Neural crest cell (in vitro differentiated cells): ENCODE measurements at places on chromosomes 7 and 10. TPM values are rescaled to one million over a fixed set of nuclear protein-coding genes. Genes with fewer than 3 reads are reported as not detected.

MKX gene
- total RNA-seq, result 0.30 TPM in 1 of 2 replicates, not detected in the other

GRCh38 chr10:18229826-18230225 is 89.6 kb downstream of the CACNB2 start:
- H3K4me1 ChIP-seq, result peaks cover 22% of the 10 kb centered on the region
- peaks cover 24% of the 10 kb centered on the region for H3K27me3 ChIP-seq
- H3K4me3 ChIP-seq, result no peak overlapping the region
- H3K36me3 ChIP-seq, result no peaks in the 10 kb centered on the region
- DNase-seq, result no peak

GRCh38 chr10:103709341-103709920 is 145.9 kb downstream of the SH3PXD2A start:
- H3K4me3 ChIP-seq, result no peak overlapping the region
- peaks cover 22% of the 10 kb centered on the region for H3K4me1 ChIP-seq
- H3K36me3 ChIP-seq, result no peaks in the 10 kb centered on the region
- no peak for DNase-seq
- H3K27ac ChIP-seq, result no peak overlapping the region

DNA sequence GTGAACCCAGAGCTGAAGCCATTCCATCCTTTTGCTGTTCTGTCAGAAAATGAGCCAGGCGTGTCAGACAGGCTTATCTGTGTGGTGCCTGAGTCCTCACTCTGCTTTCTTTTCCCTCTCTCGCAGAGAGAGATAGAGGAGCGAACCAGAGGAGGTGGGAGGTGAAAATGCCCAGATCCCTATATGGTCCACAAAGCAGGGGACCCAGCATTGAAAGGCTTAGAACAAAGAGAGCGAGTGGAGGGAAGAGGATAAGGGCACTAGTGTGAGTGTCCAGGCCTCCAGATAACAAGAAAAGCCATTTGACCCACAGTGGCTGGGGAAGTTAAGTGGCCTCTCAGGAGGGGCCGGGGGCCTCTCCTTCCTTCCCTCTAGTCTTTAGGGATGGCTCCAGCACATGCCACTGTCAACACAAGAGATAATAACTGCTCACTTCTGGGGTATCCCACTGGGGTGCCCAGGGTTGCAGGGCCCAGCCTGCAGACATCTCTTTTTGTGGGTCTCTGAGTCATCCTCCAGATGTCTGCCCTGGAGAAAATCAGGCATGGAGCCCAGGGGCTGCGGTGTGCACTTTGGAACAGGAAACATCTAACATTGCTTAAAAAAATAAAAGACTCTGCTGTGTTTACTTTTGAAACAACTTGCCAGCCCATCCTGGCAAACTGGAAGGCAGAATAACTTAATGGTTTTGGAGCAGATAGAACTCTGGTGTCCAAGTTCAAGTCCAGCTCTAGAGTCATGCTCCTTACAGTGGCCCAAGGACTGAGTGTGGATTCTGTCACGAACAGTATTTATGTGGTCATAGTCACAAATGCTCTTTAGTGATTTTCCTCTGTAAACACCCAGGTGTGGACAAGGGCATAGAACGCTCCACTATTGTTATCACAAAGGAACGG is 189.5 kb downstream of the CXCL12 start:
- DNase-seq, result no peak
- H3K4me3 ChIP-seq, result no peak overlapping the region
- H3K27ac ChIP-seq, result no peak overlapping the region
- H3K36me3 ChIP-seq, result no peaks in the 10 kb centered on the region

DNA sequence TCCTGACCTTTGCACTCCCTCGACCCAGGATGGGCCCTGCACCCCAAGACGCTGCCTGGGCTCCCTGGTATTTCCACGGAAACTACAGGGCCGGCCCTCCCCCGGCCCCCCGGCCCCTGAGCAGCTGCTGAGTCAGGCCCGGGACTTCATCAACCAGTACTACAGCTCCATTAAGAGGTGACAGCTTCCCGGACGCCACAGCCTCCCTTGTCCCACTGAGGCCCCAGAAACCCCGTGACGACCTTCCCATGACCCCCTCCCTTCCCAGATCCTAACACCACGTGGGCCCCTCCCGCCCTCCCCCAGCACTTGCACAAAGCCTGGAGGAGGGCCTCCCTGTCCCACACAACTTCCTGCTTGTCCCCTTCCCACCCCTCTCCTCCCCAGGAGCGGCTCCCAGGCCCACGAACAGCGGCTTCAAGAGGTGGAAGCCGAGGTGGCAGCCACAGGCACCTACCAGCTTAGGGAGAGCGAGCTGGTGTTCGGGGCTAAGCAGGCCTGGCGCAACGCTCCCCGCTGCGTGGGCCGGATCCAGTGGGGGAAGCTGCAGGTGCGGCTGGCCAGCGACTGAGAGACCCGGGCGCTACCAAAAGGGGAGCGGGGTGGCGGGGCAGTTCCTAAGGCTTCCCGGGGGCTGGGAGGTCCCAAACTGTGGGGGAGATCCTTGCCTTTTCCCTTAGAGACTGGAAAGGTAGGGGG is 5.7 kb downstream of the NOS3 start:
- no peak overlapping the region for H3K4me3 ChIP-seq
- H3K27me3 ChIP-seq, result no peaks in the 10 kb centered on the region
- no peak overlapping the region for H3K27ac ChIP-seq
- no peak for DNase-seq

MEOX2 gene
- 1.3 and 1.4 TPM in 2 replicates for total RNA-seq

DNA sequence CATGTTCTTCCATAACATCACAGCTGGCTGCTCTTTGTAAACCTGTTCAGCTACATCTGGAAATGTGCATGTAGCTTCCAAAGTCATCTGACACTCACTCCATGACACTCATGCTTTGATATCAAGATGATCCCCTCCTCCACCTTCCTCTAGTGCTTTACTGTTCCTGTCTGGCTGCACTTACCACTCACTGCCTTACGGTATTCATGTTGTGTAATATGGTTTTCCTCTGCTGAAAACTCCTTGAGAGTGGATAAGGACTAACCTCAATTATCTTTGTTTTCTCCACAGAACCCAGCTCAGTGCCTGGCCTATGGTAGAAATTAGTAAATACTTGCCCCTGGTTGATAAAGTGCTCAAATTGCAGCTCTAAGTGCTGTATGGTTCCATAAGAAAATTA is 483.9 kb downstream of the HTR7 start:
- H3K4me3 ChIP-seq, result no peak overlapping the region
- no peak for DNase-seq
- H3K27ac ChIP-seq, result no peak overlapping the region
- no peaks in the 10 kb centered on the region for H3K36me3 ChIP-seq

DNA sequence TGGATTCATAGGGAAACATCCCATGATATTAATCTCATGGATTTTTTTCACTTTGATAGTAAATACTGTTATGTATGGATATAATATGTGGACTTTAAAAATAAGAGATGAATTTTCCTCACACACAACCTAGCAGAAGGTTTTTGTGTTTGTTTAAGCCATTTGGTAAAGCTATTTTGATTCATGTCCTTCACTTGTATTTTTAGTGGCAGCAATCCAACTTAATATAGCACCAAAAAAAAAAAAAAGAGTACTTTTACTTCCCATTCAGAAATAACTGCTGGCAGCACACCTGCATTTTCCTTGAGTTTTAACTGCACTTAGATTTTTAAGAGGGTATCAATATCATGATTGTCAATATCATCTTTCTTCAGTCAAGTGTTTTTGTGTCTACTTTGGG is 60.0 kb downstream of the MCMBP start:
- H3K27ac ChIP-seq, result no peak overlapping the region
- no peak for DNase-seq
- H3K4me1 ChIP-seq, result peaks cover 4% of the 10 kb centered on the region
- peaks cover 22% of the 10 kb centered on the region for H3K36me3 ChIP-seq

GRCh38 chr7:2116989-2117591 is 115.7 kb downstream of the MAD1L1 start:
- H3K4me1 ChIP-seq, result peaks cover 22% of the 10 kb centered on the region
- no peak for DNase-seq
- H3K4me3 ChIP-seq, result no peak overlapping the region
- H3K27me3 ChIP-seq, result no peaks in the 10 kb centered on the region
- H3K27ac ChIP-seq, result no peak overlapping the region

DNA sequence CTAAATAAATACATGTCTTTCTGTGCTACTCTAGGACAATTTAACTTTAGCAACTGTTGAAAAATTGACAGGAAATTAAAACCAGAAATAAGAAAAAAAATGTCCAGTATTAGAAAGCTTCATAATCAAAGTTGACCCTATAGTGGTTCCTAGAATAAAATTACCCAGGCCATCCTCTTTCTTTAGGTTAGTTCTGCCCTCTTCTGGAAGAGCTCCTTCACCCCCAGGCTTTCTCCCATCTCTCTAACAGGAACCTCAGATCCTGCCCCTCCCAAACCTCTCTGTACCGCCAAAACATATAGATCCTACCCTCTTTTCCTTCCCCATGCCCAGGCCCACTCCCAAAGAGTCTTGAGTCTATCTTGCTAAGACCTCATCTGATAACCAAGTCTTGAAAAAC is 159.4 kb upstream of the CDK1 start:
- H3K4me3 ChIP-seq, result no peak overlapping the region
- no peaks in the 10 kb centered on the region for H3K4me1 ChIP-seq
- DNase-seq, result no peak
- peak overlapping the region; percentile 52 for H3K27ac ChIP-seq

FHIP2A gene
- 14.4 and 17.0 TPM in 2 replicates for total RNA-seq

DNA sequence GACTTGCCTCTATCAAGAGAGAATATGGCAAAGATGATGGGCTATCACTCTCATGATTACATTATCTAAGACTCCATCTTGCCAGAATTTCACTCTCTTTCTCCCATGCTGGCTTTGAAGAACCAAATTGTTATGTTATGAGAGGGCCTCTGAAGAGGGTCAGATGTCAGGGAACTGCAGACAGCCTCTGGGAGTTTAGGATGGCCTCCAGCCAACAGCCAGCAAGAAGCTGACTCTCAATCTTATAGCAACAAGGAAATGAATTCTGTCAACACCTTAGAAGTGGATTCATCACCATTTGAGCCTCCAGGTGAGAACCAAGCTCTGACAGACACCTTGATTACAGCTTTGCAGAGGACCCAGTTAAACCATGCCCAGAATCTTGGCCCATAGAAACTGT is 33.6 kb downstream of the ZNF22 start:
- H3K36me3 ChIP-seq, result no peaks in the 10 kb centered on the region
- H3K27ac ChIP-seq, result no peak overlapping the region
- no peak overlapping the region for H3K4me3 ChIP-seq
- H3K27me3 ChIP-seq, result no peaks in the 10 kb centered on the region

HOXA3 gene
- 10.6 and 11.3 TPM in 2 replicates for total RNA-seq

- no peaks in the 10 kb centered on the region for H3K27me3 ChIP-seq
- peak overlapping the region; percentile 89 for H3K27ac ChIP-seq
- peaks cover 38% of the 10 kb centered on the region for H3K4me1 ChIP-seq
- H3K4me3 ChIP-seq, result peak overlapping the region; percentile 45
Observed at GRCh38 chr7:158032561-158033115, 555.0 kb downstream of the PTPRN2 start.

DNA sequence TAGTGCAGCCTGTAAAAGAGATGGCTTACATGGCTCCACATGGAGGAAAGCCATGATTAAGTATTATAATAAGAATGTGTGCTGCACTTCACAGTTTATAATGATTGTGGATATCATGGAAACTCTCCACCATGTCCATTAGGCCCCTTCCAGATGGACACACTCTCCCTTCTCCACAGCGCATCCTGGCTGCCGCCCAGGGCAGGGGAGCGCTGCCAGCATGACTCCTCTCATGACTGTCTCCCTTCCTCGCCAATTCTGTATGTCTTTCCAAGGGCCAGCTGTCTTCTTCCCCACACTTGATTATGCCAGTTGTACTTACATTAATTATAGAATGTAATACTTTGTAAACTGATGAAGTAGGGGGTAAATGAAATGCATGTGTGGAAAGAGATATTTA is 259.3 kb upstream of the TMEM72 start:
- no peak overlapping the region for H3K27ac ChIP-seq
- no peaks in the 10 kb centered on the region for H3K27me3 ChIP-seq
- H3K4me3 ChIP-seq, result no peak overlapping the region
- no peak for DNase-seq

DNA sequence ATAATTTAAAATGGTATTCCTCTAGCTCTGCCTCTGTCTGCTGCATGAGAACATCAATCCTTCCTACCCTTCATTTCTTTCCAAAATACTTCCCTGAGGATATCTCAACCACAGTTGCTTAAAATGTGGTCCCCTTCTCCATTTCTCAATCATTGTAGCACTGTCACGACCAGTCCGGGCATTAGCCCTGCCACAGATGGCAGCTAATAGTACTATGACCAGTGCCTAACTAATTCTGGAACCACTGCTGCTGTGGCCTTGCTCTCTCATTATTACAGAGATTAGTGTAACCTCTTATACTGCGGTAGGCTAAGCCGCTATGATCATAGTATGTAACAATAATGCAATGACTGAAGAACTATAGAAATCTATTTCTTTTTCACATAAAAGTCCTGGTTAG is 66.0 kb downstream of the REEP3 start:
- H3K4me3 ChIP-seq, result no peak overlapping the region
- no peak for DNase-seq
- no peaks in the 10 kb centered on the region for H3K36me3 ChIP-seq

UFSP1 gene
- 4.4 and 4.6 TPM in 2 replicates for total RNA-seq

DNA sequence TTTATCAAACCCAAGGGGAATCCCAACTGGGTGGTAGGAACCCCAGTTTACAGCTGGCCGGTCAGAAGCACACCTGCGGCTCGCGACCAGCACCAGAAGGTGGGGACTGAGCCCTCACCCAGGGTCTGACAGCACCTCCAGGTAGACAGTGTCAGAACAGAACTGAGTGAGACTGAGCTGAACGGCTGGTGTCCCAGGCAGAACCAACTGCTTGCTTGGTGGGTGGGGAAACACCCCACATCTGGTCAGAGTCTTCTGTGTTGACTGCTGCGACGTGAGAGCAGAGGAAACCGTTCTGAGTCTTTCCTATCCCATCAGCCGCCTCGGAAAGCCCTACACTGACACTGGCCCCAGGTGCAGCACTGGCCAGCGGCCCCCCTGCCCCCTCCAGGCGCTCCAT is 160.7 kb downstream of the MAD1L1 start:
- H3K4me3 ChIP-seq, result no peak overlapping the region
- H3K27me3 ChIP-seq, result no peaks in the 10 kb centered on the region
- peaks cover 39% of the 10 kb centered on the region for H3K4me1 ChIP-seq
- H3K36me3 ChIP-seq, result peaks cover 2% of the 10 kb centered on the region

LRRD1 gene
- total RNA-seq, result 0.57 and 0.58 TPM in 2 replicates

GRCh38 chr10:52466464-52466863 is 152.4 kb downstream of the DKK1 start:
- no peaks in the 10 kb centered on the region for H3K4me1 ChIP-seq
- no peaks in the 10 kb centered on the region for H3K27me3 ChIP-seq
- H3K4me3 ChIP-seq, result no peak overlapping the region
- DNase-seq, result no peak

DNA sequence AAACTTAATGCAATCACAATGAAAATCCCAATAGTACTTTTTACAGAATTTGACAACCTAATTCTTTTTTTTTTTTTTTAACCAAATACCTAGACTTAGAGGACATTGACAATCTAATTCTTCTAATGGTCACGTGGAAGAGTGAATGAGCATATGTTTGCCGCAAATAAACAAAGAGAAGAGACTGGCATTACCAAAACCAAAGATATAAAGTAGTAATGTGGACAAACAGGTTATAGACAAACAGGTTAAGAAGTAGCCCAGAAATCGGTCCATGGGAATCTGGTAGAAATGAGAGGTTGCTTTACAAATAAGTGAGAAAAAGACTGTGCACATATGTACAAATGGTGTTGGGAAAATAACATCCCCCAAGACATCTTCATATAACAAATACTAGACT is 27.7 kb downstream of the BRAF start:
- H3K27me3 ChIP-seq, result no peaks in the 10 kb centered on the region
- H3K4me1 ChIP-seq, result peaks cover 20% of the 10 kb centered on the region
- no peak for DNase-seq
- H3K27ac ChIP-seq, result no peak overlapping the region
- peaks cover 5% of the 10 kb centered on the region for H3K36me3 ChIP-seq

COL17A1 gene
- not detected in 2 replicates for total RNA-seq
